Cortex of kidney (tissue), 1 donor: ENCODE measurements at places on chromosomes 4 and X.

- no peak for DNase-seq
These were observed 12.8 kb downstream of the HOPX start for GRCh38 chr4:56668267-56668666.

DNA sequence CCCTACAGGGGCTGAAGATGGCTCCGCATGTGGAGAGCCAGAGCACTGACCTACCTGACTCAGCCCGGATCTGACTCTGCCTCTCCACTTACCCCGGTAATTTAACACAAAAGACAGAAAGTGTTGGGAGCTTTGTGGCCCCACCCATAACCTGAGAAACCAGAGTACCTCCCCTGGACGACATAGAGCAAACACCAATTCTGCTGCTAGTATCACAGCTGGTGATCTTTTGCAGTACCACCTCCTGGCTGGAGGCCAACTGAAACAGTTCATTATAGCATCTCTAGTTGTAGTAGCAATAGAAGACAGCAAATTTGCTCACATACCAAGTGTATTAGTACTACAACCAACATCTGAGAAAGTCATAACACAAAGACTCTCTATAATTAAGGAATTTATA, 443.9 kb downstream of the KLHL4 start:
- DNase-seq = no peak

DNA sequence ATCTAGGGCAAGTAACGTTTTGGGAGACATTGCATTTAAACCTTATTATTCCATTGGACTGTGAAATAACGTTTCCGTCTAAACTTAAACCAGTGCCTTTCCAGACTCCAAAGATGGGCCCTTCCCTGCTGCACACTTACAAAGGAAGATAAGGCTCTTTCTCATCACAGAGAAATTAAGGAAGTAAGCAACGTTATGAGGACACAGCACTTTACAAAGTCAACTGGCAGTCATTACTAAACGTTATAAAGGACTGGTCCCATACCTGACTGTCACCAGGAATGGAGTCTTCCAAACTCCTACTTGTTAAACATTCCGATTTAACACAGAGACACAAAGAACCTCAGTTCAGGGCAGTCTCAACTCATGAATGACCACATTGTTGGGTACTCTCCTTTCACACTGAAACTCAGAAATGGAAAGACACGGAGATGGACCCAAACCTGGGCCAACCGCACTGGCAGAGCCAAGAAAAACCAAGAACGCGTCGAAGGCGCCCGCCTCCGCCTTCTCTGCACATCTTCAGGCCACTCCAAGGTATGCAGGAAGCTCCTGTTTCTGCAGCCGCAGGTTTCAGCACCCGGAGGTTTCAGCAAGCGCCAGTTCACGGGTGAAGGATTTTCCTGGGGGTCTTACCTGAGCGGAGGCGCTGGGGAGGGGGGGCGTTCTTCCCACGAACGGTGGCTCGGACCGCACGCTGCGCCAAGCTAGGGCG, 670 bp downstream of the PAPSS1 start:
- no peak for DNase-seq

DNA sequence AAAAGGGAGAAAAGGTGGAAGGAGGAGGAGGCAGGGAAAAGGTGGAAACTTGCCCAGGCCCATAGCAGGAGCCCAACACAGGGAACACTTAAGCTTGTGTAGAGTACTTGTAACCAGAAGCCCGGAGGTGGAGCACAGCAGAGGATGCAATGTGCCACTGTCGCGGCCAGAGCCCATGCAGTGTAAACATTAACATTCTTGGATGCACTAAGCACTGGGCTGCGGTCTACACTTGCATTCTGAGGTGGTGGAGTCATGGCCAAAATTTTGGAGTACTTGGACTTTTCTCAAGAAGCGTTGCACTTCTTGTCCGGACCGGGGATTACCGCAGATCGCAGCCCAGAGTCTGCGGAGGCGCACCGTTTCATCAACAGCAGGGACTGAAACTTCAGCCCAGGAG, 4.5 kb upstream of the RHOXF1 start:
- no peak for DNase-seq
